Tibial nerve (tissue), 4 donors: ENCODE measurements at places on chromosomes 13 and 19.

GRCh38 chr19:38928391-38929001 is 2.1 kb downstream of the SARS2 start:
- DNase-seq = no peak

DNA sequence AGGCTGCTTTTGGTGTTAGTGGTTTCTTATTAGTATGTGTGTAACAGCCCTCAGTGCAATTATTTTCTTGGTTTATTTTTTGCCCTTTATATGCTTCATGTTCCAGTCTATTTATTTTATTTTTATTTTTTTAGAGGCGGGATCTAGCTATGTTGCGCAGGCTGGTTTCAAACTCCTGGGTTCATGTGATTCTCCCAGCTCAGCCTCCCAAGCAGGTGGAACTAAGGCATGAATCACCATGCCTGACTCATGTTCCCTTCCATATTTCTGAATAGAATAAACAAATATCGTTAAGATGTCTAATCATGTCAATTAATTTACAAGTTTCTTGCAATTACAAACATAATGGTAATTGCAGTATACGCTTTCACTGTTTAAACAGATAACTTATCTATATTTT is 11.7 kb downstream of the SKA3 start:
- no peak for DNase-seq

DNA sequence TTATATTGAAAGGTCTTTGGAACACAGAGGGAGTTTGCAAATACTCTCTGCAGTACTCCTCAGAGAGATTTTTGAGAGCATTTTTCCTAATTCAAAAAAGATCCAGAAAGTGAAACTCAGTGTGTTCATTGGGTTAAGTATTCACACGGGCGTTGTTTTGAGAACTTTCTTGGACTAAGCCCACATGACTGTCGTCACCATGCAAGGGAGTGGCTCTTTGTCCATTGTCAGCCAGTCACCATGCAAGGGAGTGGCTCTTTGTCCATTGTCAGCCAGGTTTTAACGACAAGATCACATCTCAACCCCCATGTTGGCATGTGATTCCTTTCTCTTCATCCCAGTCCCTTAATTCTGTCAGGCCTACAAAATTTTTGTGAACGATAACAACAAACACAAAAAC is 81.2 kb upstream of the STK24 start:
- no peak for DNase-seq

- DNase-seq = peak; percentile 63
These were observed 5.5 kb upstream of the ADAMTS10 start for GRCh38 chr19:8615813-8616596.

DNA sequence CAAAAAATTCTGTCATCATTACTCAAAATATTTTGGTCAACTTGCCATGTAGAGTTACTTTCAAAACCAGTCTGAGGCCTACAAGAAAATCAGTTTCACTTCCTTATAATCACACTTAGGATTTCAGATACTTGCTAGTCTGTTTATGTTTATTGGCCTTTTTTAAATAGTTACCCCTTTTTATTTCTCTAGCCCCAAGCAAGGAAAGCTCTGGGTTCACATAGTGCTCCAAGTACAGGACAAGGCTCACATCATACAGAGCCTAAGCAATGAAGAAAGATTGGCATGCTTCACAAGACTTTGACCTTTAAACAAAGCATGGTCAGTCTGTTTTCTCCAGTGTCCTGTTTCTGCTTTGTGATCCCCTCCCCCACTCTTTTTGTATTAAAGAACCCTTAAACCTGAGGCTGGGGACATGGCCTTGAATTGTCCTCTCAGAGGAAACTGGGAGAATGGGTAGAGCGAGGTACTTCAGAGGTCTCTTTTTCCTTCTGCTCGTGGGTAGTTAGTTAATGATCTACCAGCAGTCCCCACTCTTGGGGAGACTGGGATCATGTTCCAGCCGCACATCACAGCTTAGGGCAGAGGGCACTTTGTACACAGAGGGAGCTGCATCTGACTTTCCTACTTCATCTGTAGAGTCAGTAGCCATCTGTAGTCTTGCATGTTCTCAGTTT is 30.7 kb downstream of the CEACAM1 start:
- DNase-seq = no peak

DNA sequence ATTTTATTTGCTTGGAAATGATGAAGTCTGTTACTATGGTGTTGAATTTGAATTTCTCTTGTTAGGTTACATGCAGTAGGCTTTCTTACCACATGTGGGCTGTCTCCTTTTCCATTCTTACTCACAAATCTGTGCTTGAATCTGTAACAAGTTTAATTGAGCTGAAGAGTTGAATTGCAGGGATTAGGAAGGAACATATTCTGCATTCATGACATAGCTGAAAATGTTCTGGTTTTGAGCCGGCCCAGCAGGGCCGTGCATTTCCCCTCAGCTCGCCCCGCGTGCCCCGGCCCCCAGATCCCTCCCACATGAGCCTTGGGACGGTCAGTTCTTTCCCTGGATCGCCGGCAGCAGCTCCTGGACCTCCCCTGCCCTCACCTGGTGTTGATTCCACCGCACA is 28.1 kb downstream of the TFDP1 start:
- DNase-seq = no peak

- peak; percentile 67 for DNase-seq
These were observed 70.5 kb downstream of the GADD45B start for GRCh38 chr19:2546128-2547032.

- no peak for DNase-seq
These were observed 67.5 kb downstream of the POSTN start for GRCh38 chr13:37531049-37531448.

DNA sequence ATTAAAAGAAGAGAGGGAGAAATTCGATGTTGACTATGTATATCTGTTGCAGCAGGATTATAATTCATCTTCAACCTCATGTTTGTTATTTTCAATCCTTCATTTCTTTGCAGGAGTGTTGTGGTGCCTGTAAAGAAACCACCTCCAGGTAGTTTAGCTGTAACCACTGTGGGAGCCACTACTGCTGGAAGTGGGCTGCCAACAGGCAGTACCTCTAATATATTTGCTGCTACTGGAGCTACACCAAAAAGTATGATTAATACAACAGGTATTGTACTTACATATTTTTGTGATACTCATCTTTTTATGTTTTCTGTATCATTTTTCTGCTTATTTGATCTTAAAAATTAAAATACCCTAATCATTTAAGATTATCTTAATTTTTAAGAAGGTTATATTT is 266.5 kb downstream of the NBEA start:
- no peak for DNase-seq
